ENCODE measurements at places on chromosomes 3 and 15. TPM values are rescaled to one million over a fixed set of nuclear protein-coding genes. Genes with fewer than 3 reads are reported as not detected.

DNA sequence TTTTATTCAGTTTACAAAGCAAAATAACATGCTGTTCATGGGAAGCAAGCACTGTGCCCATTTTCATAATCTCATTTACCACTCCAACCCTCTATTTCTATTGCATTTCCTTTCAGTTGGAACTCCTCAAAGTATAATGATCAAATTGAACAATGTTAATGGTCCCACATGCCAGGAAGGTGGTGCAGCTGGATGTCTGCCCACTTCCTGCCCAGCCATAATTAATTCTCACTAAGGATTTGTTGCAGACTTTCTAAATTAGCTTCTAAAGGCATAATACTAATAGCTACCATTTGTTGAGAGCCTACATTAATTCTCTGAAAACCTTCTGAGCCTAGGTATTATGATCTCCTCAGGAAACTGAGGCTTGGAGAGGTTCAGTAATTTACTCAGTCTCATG is 316.1 kb upstream of the TPM1 start:
- H3K4me3 ChIP-seq = no peak overlapping the region
- H3K36me3 ChIP-seq = peaks cover 29% of the 10 kb centered on the region
- H3K4me1 ChIP-seq = no peaks in the 10 kb centered on the region
- H3K27me3 ChIP-seq = no peaks in the 10 kb centered on the region
- no peak for DNase-seq

Gene GOLGA8T
- total RNA-seq = not detected

Gene PLD1
- 54.8 TPM for total RNA-seq

- no peak overlapping the region for H3K4me3 ChIP-seq
- H3K4me1 ChIP-seq = peaks cover 10% of the 10 kb centered on the region
- no peaks in the 10 kb centered on the region for H3K27me3 ChIP-seq
- DNase-seq = no peak
- H3K27ac ChIP-seq = no peak overlapping the region
These were observed 44.0 kb upstream of the SEMA6D start for GRCh38 chr15:47673232-47673761.

- peaks cover 31% of the 10 kb centered on the region for H3K4me1 ChIP-seq
- H3K27ac ChIP-seq = no peak overlapping the region
- no peaks in the 10 kb centered on the region for H3K27me3 ChIP-seq
- no peak overlapping the region for H3K4me3 ChIP-seq
- DNase-seq = no peak
These were observed 3.3 kb downstream of the LYSMD4 start for GRCh38 chr15:99729920-99730319.

DNA sequence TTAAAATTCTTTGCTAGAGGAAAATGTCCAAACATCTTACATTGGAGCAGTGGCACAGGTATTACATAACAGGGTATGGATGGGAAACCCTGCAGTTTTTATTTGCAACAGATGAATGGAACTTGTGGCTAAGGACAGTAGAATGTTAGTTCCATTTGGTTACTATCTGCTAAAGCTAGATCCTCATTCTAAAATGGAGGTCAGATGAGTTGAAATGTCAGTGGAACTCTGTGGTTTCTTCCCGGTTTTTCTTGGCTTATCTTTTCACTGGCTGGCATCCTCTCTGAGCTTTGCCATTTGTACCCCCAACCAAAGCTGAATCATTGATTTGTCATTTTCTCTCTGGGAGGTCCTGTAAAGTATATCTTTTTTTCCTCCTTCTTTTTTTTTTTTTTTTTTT is 68.9 kb downstream of the ARMC8 start:
- no peak overlapping the region for H3K4me3 ChIP-seq
- DNase-seq = no peak
- H3K4me1 ChIP-seq = no peaks in the 10 kb centered on the region
- H3K27me3 ChIP-seq = no peaks in the 10 kb centered on the region
- H3K36me3 ChIP-seq = peaks cover 6% of the 10 kb centered on the region
- no peak overlapping the region for H3K27ac ChIP-seq

DNA sequence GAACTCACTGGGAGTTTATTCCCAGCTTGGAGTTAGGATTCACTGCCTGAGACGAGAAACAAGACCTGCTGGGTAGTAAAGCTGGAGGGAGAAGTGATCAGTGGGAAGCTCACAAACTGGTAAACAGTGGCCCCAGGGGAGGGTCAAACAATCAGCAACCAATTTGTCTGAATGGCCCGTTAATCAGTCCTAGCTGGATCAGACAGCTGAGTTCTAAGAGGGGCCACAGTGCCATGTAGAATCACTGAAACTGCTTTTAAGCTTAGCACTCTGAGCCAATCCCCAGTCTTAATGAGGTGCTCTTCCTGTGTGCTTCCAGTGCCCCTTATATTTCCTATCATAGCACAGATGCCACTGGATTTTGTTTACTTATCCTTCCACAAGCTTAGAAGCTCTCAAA is 591.7 kb downstream of the RSL24D1 start:
- DNase-seq = no peak
- H3K27me3 ChIP-seq = no peaks in the 10 kb centered on the region
- H3K4me3 ChIP-seq = no peak overlapping the region
- H3K27ac ChIP-seq = no peak overlapping the region
- no peaks in the 10 kb centered on the region for H3K36me3 ChIP-seq

DNA sequence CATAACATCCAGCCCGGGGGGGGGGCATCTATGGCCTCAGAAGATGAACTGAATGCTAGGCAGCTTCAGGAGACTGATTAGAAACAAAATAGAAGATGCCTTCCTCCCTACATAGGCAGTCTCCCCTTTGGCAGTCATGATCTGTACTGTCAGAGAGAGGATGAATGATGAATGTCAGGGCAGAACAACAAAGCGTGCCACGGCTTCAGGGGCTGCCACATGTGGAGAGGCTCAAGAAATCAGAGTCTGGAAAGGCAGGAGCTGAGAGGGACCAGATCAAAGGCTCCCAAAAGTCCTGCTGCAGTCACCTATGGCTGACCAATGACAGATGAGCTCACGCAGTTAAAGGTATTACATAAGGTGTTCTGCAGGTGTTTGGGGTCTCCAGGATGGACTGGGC is 180.4 kb downstream of the UACA start:
- no peak overlapping the region for H3K27ac ChIP-seq
- no peak overlapping the region for H3K4me3 ChIP-seq
- peaks cover 11% of the 10 kb centered on the region for H3K4me1 ChIP-seq
- peak; percentile 34 for DNase-seq

Gene MASP1
- total RNA-seq = 3.2 TPM

GRCh38 chr3:108830991-108831614 is 8.5 kb downstream of the TRAT1 start:
- H3K4me1 ChIP-seq = no peaks in the 10 kb centered on the region
- no peak overlapping the region for H3K27ac ChIP-seq
- no peaks in the 10 kb centered on the region for H3K36me3 ChIP-seq
- no peaks in the 10 kb centered on the region for H3K27me3 ChIP-seq

GRCh38 chr3:53040351-53040820 is 5.5 kb downstream of the SFMBT1 start:
- peaks cover 18% of the 10 kb centered on the region for H3K4me1 ChIP-seq
- H3K27me3 ChIP-seq = no peaks in the 10 kb centered on the region
- DNase-seq = no peak
- H3K36me3 ChIP-seq = no peaks in the 10 kb centered on the region
- H3K4me3 ChIP-seq = no peak overlapping the region

DNA sequence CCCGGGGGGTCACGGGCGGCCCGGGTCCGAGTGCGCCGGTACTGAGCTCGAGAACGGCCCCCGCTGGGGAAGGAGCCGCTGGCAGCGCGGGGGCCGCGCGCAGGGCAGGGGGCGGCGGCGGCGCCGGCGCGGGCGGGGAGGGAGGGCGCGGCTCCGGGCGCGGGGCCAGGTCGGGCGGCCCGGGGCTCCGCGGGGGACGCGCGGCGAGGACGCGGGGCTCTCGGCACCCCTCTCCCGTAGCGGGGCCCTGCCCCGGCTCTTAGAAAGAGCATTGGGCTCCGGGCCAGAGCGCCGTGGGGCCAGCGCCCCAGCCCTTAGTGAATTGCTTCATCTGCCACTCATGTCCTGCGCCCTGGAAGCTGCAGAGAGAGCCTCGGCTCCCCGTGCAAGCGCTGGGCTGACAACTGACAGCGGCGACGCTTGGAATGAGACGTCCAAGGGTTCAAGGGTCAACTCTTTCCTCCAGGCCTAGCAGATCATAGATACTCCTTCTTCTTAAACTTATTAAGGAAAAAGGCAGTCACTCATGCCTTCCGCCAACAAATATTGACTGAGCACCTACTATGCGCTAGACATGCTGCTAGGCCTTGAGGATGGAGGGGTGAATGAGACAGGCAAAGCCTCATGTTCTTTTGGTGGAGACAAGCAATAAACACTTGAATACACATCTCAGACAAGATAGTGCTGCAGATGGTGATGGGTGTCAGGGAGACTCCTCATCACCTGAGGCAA is 140.8 kb downstream of the SMAD6 start:
- peak overlapping the region; percentile 94 for H3K27ac ChIP-seq
- no peaks in the 10 kb centered on the region for H3K36me3 ChIP-seq
- peaks cover 32% of the 10 kb centered on the region for H3K4me1 ChIP-seq
- DNase-seq = peak; percentile 88
- H3K27me3 ChIP-seq = no peaks in the 10 kb centered on the region

Gene APH1B
- 5.8 TPM for total RNA-seq

- DNase-seq = no peak
- H3K27ac ChIP-seq = no peak overlapping the region
- H3K4me3 ChIP-seq = no peak overlapping the region
- H3K36me3 ChIP-seq = no peaks in the 10 kb centered on the region
- H3K27me3 ChIP-seq = no peaks in the 10 kb centered on the region
These were observed 15.2 kb upstream of the CAMP start for GRCh38 chr3:48208076-48208475.

- no peaks in the 10 kb centered on the region for H3K36me3 ChIP-seq
- no peak overlapping the region for H3K4me3 ChIP-seq
- no peak for DNase-seq
- H3K27ac ChIP-seq = no peak overlapping the region
- H3K4me1 ChIP-seq = no peaks in the 10 kb centered on the region
These were observed 30.2 kb upstream of the CRBN start for GRCh38 chr3:3209714-3210113.

Gene RHCG
- total RNA-seq = 24.2 TPM

Gene PLSCR2
- total RNA-seq = not detected

Gene RASGRP1
- 14.9 TPM for total RNA-seq

DNA sequence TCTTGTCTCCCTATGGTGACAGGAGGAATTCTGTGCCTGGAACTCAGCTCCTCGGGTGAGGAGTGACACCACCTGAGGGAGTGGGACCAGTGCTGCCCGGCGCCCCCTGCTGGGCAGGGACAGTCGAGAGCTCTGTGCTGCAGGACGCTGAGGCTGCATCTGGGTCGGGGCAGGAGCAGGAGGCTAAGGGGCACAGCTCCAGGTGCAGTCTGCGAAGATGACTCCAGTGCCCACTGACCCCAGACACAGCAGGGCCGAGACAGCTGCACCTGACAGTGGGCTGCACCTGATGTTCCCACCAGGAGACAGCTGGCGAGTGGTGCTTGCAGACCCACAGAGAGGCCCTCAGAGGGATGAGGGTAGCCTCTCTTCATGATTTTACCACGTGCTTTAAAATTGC is 152.9 kb downstream of the ATP10A start:
- H3K27me3 ChIP-seq = no peaks in the 10 kb centered on the region
- H3K4me3 ChIP-seq = no peak overlapping the region
- H3K36me3 ChIP-seq = peaks cover 9% of the 10 kb centered on the region

- peak overlapping the region; percentile 48 for H3K27ac ChIP-seq
- no peak overlapping the region for H3K4me3 ChIP-seq
- H3K36me3 ChIP-seq = no peaks in the 10 kb centered on the region
These were observed 15.0 kb upstream of the PLD1 start for GRCh38 chr3:171825222-171825828.

- peaks cover 50% of the 10 kb centered on the region for H3K4me1 ChIP-seq
- H3K4me3 ChIP-seq = no peak overlapping the region
- no peak overlapping the region for H3K27ac ChIP-seq
- no peaks in the 10 kb centered on the region for H3K36me3 ChIP-seq
These were observed 55.7 kb downstream of the CORO2B start for GRCh38 chr15:68634531-68634930.

GRCh38 chr3:150256318-150256717 is 151.8 kb upstream of the TSC22D2 start:
- no peak for DNase-seq
- H3K4me1 ChIP-seq = peaks cover 37% of the 10 kb centered on the region
- H3K4me3 ChIP-seq = no peak overlapping the region
- no peaks in the 10 kb centered on the region for H3K27me3 ChIP-seq
- no peaks in the 10 kb centered on the region for H3K36me3 ChIP-seq

DNA sequence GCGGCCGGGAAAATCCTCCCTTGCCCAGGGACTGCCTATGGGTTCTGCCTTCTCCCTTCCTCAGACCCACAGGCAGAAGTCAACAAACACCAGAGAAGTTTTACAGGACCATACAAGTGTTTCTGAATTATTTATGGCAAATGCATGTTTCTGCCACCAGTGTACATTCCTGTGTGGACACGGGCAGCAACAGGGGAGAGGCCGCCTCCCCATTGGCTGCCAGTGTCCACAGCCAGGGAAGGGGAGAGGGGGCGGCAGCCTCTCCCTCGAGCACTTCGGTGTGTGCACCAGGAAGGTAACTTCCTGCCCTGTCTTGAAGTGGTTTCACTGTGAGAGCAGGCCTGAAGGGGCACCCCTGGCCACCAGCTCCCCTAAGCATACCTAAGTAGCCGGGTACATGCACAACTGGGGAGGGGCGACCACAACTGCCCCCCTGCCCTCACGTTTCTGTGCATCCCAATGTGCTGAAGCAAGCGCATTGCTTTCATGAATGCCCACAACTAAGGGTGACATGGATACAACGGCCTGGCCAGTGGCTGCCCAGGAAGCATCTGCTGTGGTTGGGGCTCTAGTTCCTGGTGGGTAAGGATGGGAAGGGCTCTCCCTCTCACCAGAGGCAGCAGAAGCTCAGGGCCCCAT is 14.8 kb upstream of the SHISA5 start:
- H3K4me3 ChIP-seq = no peak overlapping the region
- H3K27me3 ChIP-seq = no peaks in the 10 kb centered on the region
- H3K27ac ChIP-seq = no peak overlapping the region
- peaks cover 4% of the 10 kb centered on the region for H3K36me3 ChIP-seq

Gene STRIT1
- not detected for total RNA-seq

- H3K36me3 ChIP-seq = no peaks in the 10 kb centered on the region
- H3K4me3 ChIP-seq = no peak overlapping the region
- H3K27me3 ChIP-seq = no peaks in the 10 kb centered on the region
- no peaks in the 10 kb centered on the region for H3K4me1 ChIP-seq
These were observed 189.4 kb downstream of the MFSD1 start for GRCh38 chr3:158991146-158991705.

DNA sequence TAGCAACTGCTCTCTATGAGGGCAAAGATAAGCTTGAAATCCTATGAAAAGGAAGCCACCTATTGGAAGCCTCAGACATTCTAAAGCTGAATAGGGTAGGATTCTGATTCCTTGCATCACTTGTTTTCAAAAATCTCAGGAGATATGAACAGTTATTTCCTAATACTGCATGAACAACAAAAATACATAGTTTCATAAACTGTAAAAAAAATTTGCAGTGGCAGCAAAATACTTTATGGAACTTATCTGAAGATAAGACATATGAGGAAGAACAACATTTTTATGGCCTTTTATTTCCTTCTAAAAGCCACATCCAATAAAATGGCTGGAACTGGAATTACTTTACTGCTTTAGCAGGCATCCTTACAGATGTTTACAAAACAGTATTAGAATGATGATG is 29.9 kb downstream of the AP3S2 start:
- no peak for DNase-seq
- H3K27me3 ChIP-seq = no peaks in the 10 kb centered on the region
- no peak overlapping the region for H3K27ac ChIP-seq
- H3K4me3 ChIP-seq = no peak overlapping the region
- no peaks in the 10 kb centered on the region for H3K4me1 ChIP-seq

- H3K4me3 ChIP-seq = no peak overlapping the region
- no peaks in the 10 kb centered on the region for H3K27me3 ChIP-seq
- no peaks in the 10 kb centered on the region for H3K4me1 ChIP-seq
- DNase-seq = no peak
These were observed 67.7 kb downstream of the RARB start for GRCh38 chr3:25495726-25496253.

- H3K27me3 ChIP-seq = no peaks in the 10 kb centered on the region
- no peaks in the 10 kb centered on the region for H3K36me3 ChIP-seq
- H3K4me3 ChIP-seq = no peak overlapping the region
- no peaks in the 10 kb centered on the region for H3K4me1 ChIP-seq
These were observed 207.8 kb downstream of the NTRK3 start for GRCh38 chr15:88048755-88049154.

All from suprapubic skin (tissue), 4 donors.